ENCODE measurements at places on chromosomes 13 and 19.

- DNase-seq, result no peak
These were observed 2.4 kb downstream of the TIMM13 start for GRCh38 chr19:2424686-2425621.

- DNase-seq, result no peak
These were observed 183.5 kb upstream of the UFM1 start for GRCh38 chr13:38166116-38166515.

GRCh38 chr19:7720351-7720750 is 11.6 kb downstream of the CLEC4G start:
- DNase-seq, result no peak

- DNase-seq, result no peak
These were observed 31.3 kb downstream of the GRIK5 start for GRCh38 chr19:42038666-42039065.

- DNase-seq, result no peak
These were observed 31.9 kb downstream of the KPNA3 start for GRCh38 chr13:49760558-49760957.
